ENCODE measurements at places on chromosomes 1 and 21.

DNA sequence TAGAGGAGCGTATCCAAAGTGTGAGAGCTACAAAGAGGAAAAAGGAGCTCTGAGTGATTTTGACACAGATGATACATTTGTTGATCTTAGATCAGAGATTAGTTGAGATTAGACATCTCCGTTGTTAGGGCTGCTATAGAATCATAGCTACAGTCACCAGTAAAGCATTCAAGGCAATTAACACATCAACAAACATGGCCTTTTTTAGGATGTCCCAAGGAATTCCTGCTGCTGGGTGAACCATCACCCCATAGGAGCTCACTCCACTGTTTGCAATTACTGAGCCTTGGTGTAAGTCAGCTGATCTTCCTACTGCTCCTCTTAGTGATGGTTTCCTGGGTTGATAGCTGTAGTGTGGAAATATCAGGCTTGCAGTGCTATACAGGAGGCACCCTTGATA is 6.7 kb upstream of the RSRP1 start:
- no peak for DNase-seq

DNA sequence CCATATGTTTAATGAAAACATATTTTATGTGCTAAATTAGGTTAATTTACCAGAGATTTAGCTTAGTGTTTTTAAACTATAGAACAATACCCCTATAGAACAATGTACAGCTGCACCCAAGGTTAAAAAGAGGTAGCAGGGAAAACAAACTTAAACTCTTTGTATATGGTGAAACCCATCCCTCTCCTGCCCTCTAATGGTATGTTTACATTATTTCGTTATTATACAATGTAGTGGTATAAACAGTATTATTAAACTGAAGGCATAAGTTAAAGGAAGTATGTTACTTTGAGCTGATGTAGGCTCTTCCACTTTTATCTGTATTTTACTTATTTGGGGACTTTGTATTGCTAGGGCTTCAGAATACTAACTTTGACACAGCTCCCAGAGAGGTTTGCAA is 16.7 kb upstream of the ZYG11A start:
- DNase-seq = peak; percentile 5

DNA sequence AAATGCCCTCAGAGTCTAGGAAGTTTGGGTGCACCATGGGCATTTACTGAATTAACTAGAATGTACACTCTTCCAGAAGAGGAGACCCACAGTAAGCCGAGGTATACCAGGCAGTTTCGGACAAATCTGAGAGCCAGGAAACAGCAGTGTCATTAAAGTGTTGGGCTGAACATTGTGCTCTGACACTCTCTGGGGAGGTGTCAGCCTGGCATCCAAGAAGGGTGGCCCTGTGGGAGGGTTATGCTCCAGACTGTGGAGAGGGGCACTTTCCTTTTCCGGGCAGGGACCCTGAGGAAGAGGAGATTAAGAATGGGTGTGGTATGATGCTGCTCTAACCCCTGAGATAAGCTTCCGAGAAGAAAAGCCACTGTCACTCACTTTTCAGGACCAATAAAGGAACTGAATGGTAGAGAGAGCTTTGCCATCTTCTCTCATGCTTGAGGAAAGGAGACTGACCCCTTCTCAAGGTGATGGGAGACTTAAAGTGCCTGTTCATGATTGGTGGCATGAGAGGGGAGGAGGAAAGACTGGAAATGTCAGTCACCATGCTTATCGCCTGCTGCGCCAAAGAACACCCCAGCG is 98.2 kb downstream of the UCK2 start:
- no peak for DNase-seq

- DNase-seq = no peak
These were observed 22.8 kb downstream of the RERE start for GRCh38 chr1:8794605-8795004.

DNA sequence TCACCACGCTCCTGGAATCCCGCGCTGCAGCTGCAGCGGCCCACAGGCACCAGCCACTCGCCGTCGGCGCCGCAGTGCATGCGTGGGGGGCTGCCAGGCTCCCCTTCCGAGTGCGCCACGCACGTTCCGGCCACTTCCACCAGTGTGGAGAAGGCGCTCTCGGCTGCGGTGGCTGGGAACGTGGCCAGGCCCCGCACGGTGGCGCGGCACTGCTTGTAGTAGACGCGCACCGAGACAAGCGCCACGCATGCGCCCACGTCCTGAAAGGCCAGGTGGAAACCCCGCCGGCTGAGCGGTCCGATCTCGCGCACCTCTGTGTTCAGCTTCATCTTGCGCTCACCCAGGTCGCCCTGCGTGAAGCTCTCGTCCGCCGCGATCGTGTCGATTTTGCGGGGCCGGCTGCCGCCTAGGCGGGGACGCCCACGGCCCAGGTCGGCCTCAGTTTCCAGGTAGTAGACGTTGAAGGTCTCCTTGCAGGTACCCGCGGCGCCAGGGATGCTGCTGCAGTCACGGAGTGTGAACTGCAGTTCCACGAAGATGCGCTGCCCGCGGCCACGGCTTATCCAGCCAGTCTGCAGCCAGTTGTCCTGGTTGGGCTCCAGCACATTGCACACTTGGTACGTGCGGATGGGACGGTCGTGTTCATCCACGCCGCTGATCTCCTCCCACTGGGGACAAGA is 3.4 kb downstream of the EPHA10 start:
- no peak for DNase-seq

- DNase-seq = no peak
These were observed 88.5 kb upstream of the NEK7 start for GRCh38 chr1:198068285-198068684.

- DNase-seq = no peak
These were observed 237.0 kb downstream of the MRPL39 start for GRCh38 chr21:25370311-25370744.

DNA sequence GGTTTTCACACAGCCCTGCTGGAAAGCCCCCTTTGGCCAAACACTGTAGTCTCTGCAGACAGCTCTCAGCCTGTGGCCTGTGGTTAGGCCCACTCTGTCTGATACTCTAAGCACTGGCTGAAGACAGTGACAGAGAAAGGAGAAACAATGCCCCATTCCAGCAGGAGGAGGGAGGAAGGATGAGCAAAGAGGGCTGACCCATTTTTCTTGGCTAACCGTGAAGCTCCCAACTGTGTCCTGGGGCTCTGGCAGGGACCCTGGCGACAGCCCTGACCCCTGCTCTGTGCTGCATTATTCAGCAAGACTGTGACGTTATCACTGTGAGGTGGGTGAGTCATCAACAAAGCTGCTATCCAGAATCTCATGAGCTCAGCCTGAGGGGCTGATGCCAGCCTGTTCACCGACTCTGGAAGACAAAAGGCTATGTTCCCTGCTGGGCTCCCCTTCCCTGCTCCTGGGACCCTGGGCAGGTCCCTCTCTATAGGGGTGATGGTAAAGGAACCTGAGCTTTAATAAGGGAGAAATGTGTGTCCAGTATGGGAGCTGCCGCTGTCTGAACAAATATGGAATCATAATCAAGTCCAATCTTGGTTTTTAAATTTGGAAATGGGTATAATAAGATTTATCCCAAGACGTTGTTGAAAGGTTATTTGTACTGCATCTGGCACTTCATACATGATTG is 107.0 kb downstream of the RHOU start:
- DNase-seq = peak; percentile 61

- DNase-seq = no peak
These were observed 11.4 kb downstream of the AGMAT start for GRCh38 chr1:15573477-15573876.

GRCh38 chr1:192130175-192130574 is 28.1 kb upstream of the RGS18 start:
- DNase-seq = no peak

- DNase-seq = no peak
These were observed 204.0 kb downstream of the PLPP3 start for GRCh38 chr1:56375326-56375804.

GRCh38 chr1:50980505-50980904 is 10.5 kb downstream of the CDKN2C start:
- no peak for DNase-seq

DNA sequence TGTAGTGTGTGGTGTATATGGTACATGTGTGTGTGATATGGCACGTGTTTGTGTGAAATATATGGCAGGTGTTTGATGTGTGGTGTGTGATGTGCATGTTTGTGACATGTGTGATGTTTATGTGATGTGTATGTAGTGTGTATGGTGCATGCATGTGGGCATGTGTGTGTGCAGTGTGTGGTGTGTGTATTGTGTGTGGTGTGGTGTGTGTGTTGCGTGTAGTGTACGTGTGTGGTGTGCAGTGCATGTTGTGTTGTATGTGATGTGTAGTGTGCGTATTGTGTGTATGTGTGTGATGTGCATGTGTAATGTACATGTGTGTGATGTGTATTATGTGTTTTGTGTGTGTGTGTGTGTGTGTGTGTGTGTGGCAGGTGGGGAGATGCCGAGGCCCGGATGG is 65.7 kb downstream of the SLC19A1 start:
- no peak for DNase-seq

DNA sequence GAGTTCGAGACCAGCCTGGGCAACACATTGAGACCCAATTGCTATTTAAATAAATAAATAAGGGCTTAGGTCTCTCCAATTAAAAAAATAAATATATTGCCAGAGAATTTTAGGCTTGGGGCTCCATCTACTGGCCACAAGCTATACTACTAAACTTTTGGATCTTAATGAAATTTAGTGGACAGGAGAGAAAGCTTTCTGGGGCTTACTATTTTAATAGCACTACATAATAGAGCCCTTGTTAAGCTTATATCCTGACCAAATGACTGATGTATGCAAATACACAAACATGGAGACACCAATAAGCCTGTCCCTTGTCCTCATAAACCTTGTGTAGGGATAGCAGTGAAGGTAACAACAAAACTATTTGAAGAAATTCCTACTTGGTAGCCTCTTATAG is 18.4 kb downstream of the CCT3 start:
- DNase-seq = peak; percentile 66

DNA sequence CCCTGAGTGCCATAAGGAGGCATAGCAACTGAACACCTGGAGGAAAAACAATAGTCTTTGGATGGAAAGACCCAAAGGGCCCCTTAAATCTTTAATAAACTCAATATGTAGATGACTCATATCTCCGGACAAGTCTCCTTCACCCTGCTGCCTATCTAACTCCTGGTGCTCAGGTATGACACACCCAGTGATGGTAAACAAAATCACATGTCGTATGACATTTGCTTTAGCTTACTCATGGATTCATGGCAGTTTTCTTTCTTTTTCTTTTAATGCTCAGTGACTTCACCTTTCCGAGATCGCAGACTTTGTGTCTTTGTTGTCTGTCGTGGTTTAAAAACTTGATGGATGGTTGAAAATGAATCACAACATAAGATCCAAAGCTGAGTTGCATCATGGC is 208.5 kb upstream of the PROX1 start:
- DNase-seq = no peak

- no peak for DNase-seq
These were observed 68.5 kb downstream of the BACE2 start for GRCh38 chr21:41236352-41236973.

DNA sequence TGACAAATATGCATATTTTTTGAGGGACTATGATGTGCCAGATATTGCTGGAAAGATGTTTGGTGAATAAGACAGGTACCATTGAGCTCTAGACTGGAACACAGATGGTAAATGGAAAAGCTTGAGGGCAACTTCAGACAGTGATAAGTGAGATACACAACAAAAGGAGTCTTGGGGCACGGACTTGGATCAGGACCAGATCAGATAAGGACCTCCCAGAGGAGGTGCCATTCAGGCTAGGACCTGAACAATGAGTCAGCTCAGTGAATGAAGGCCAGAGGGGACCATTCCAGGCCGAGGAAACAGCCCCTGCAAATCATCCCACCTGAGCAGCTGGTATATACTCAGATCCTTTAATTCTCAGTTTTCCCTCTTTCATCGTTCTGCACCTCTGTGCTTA is 1.8 kb upstream of the KCNJ15 start:
- no peak for DNase-seq

GRCh38 chr1:204254031-204254661 is 40.4 kb upstream of the GOLT1A start:
- peak; percentile 63 for DNase-seq

DNA sequence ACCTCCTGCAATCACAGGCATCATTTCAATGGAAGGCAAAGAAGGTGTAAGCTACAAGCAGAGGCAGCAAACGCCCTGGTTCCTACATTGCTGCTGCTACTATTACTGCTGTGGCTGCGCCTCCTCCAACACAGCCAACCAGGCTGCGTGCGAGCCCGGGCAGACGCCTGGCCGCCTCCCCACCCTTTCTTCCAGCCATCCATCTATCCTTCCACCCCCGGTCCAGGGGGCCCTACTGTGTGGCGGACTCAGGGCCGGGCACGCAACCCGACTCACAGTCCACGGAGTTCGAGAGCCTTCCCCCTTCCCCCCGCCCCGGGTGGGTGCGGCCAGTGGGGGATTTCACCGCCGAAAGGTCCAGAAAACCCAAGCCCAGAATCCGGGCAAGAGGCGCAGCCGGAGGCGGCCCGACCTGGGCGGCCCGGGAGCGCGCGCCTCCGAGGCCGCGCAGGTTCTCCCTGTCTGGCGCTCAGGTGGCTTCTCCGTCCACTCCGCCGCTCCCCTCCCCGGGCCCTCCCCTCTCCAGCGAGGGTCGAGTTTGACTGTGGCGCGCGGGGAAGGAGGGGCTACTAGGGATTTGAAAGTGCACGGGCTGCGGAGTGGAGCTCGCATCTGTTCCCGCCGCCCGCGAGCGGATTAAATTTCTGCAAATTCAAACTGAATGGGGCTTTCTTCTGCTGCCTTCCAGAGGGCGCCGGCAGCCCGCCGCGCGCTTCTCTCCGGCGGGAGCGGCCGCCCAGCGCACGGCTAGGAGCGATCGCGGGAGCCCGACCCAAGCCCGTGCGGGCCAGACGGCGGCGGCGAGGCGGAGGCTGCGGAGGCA is at the start of gene HUNK:
TSS of gene HUNK (plus strand) at position 569 of the 823 bp plus-strand sequence. CDS start 655 bp downstream, outside the sequence.
- peak; percentile 32 for DNase-seq

GRCh38 chr1:87795615-87796337 is 467.1 kb downstream of the LMO4 start:
- no peak for DNase-seq

DNA sequence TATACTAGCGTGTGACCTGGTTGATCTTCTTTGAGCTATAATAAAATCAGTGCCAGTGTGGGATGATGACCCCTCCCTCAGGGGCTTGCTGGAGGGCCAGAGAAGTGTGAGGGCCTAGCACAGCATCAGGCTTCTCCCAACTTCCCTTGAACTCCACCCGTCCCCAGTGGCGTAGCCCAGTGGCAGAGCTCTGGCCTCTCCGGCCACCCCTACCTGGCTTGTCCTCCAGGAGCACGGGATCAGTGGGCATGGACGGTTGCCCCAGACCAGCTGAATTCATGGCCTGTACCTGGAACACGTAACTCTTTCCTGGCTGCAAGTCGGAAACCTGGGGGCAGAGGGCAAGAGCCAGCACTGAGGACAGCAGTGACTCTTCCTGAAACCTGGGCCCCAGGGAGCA is 36.0 kb downstream of the MYOM3 start:
- DNase-seq = no peak

DNA sequence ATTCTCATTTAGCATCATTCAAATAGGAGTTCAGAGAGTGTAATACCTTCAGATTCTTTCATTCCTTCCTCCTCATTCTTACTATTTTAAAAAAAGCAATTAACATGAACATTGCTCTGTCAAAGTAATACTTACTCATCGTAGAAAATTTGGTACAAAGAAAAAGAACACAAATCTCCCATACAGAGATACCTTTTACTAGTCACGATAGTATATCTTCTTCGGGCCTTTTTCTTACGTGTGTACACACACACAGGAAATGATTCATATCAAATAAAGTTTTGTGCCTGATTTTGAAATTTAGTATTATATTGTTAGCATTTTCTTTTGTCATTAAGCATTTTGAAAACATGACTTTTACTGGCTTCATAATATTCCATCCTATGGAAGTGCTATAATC is 52.9 kb downstream of the NCF2 start:
- DNase-seq = no peak

Measured in foreskin melanocyte (primary cell).